ENCODE measurements at places on chromosomes 2 and 18.

DNA sequence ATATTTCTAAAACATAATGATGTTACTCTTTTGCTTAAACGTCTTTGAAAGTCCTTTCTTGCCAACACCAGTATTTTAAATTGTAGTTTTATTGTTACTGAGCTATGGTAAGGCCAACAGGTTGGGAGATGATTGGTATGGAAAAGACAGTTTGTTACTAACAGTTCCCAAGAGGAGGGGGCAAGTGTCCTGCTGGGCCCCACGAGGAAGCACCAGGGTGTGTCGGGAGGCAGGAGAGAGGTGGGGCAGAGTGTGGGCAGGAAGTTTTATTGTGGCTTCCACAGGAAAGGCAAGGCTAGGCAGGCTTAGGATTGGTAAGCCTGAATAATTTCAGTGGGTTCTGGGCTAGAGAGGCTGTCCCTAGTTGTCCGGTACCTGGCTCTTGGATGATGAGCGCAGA is 134.3 kb downstream of the SOCS6 start:
- no peak for DNase-seq

GRCh38 chr2:172248381-172248780 is 145.7 kb upstream of the DLX2 start:
- DNase-seq = no peak

- DNase-seq = no peak
Measured at GRCh38 chr2:10990561-10991111, 78.9 kb downstream of the KCNF1 start.

DNA sequence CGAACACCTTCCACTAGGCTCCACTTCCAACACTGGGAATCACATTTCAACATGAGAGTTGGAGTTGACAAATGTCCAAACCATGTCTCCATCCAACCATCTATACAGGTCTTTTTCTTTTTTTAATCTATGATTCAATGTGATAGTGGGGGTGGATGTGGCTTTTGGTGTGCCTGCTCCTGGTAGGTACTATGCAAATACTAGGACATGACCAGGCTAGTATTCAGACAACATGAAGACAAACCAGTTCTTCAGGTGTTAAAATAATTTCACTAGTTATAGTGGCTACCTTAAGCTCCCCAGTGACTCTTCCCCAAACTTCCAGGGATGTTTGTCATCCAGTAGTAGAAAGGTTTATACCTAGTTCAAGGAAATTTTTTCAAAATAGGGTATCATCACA is 387.5 kb downstream of the CDH2 start:
- no peak for DNase-seq

GRCh38 chr2:12882393-12882792 is 165.7 kb downstream of the TRIB2 start:
- no peak for DNase-seq

DNA sequence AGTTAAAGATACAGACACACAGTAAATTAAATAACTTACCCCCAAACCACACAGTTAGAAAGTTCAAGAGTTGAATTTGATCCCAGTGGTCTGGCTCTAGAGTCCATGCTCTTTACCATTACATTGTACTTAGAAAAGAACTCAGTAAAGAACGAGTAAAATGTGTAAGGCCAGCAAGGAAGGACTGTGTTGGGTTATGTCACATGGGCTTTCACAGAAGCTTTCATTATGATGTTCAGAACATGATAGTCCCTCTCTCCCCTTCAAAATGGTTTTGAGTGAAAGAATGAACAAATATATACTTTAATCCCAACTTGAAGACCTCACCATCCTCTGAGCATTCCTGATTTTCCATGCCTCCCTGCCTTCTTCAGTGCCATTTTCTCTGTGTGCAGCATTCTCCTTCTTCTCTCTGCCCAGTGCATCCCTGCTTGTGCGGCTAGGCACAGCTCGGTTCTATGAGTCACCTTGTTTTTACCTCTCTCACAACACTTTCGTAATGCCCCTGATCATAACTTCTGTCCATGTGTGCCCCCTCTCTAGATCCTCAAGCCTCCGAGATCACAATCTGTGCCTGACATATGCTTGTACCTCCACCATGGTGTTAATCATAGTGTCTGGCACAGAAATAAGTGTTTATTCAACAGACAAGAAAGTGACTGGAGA is 22.0 kb downstream of the RASGRP3 start:
- peak; percentile 43 for DNase-seq

- no peak for DNase-seq
Measured at GRCh38 chr2:207630491-207630890, 5.3 kb upstream of the METTL21A start.

DNA sequence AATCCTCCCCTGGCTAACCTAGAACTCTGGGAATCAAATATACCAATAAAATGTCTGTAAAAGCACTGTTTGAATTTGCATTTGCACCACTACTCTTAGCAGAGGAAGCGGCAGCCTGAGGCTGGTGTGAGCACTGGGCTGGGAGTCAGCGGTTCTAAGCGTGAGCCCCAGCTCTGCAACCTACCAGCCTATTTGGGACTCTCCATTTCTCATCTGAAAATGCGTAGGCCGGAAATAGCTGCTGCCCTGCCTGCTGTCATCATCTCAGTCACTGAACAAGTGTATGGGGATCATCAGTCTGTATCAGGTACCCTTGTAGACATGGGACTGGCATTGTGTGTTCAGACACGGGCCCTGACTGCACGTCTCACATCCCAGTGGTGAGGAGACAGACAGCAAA is 194.3 kb downstream of the ANKRD30B start:
- no peak for DNase-seq

DNA sequence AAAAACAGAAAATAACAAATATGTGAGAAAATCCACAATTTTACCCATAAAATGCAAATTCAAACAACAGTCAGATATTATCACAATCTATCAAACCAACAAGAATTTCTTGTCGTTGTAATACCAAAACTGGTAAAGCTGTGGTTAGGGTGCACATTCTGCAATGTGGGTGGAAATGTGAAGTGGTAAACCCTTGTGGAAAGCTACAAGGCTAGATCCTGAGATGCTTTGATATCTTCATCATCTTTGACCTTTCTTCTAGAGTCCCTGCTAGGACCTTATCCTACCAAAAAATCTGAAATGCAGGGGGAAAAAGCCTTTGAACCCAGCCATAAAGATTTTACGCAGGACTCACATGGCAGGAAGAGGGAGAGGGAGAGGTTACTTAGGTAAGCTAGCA is 17.2 kb upstream of the ATG16L1 start:
- DNase-seq = no peak

- no peak for DNase-seq
Measured at GRCh38 chr2:125092276-125093009, 1067.4 kb downstream of the CNTNAP5 start.

DNA sequence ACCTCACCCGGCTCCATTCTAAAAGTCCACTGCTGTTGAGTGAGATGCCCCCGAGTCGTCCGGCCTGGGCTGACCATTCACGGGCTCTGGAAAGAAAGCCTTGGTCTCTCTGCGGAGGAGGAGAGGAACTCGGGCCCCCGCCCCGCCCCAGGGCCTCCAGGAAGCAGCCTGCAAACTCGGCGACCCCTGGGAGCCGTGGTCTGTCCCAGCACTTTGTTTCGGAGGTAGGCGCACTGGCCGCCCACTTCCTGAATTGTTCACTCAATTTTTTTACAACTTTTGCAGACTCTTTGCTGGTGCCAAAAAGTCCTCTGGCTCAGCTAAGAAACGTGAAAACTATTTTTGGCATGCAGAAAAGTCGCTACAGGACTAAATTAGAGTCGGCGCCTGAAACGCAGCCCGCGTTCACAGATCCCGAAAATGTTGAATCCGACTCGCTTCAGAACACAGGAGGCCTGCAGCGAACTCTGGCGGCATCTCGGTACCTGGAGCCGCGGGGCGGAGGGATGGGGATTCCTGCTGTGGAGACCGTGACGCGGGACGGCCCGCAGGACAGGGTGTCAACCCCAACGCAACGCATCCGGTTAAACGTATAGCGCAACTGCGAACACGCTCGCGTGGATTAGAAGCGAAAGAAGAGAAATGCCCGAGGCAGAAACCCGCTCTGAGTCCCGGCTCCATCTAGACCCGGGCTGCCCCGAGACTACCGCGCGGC is 1.5 kb downstream of the PXDN start:
- DNase-seq = peak; percentile 92

- no peak for DNase-seq
Measured at GRCh38 chr2:178920916-178921513, 113.8 kb upstream of the TTN start.

DNA sequence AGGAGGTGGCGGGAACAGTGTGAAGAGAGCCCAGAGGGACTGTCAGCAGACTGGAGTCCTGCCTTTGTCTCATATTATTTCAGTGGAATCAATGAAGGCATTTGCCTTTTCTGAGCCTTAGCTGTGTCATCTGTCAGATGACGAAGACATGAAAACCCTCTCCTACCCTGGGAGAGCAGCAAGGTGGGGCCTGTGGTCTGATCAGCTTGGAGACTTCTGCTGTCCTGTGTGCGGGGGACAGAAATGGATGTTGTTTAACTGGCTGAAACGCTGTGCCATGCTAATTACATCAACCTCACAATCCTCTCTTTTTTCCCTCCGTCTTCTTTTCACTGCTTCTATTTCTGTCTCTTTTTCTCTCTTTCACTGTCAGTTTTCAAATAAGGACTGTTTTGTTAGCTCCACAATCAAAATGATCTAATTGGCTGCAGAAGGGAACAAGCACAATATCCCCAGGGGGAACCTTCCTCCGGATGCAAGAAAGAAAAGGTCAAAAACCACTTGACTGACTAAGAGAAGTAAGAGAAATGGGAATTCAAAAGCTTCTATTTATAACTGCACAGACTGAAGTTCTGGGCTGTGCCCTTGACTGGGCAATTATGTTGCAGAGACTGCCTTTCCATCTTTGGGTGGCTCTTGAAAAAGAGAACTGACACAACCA is 340.1 kb downstream of the CLIP4 start:
- peak; percentile 28 for DNase-seq

GRCh38 chr18:48889981-48890762 is 60.6 kb downstream of the SMAD7 start:
- DNase-seq = no peak

GRCh38 chr2:7154656-7155055 is 237.4 kb downstream of the RNF144A start:
- no peak for DNase-seq

DNA sequence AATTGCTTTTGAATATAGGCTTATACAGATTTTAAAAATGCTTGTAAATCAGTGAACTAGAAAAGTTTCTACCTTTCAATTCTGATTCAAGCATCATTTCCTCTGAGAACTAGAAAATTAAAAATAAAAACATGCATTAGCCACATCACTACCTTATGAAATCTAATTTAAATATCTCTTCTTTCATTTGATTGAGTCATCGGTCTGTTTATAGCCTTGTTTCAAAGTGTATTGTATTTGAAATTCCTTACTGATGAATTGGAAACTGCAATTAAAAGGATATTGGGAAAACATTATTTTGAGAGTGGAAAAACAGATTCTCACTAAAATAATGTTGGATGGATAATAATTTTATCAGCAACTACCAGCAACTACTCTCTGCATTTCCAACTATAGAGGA is 717.7 kb upstream of the FAM98A start:
- DNase-seq = no peak

All from mesenchymal stem cell (in vitro differentiated cells and primary cell).